ENCODE measurements at places on chromosomes 11 and 22.

DNA sequence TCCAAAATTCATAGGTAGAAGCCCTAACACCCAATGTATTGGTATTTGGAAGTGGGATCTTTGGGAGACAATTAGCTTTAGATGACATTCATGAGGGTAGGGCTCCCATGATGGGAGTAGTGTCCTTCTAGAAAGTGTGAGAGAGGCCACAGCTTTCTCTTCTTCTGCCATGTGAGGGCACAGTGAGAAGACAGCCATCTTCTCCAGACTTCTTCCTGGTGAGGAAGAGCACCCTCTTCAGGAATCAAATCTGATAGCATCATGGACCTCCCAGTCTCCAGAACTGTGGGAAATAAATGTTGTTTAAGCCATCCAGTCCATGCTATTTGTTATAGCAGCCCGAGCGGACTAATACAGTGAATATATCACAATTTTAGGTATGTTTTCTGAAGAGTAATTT, 96.9 kb downstream of the CNTN5 start:
- DNase-seq = no peak

DNA sequence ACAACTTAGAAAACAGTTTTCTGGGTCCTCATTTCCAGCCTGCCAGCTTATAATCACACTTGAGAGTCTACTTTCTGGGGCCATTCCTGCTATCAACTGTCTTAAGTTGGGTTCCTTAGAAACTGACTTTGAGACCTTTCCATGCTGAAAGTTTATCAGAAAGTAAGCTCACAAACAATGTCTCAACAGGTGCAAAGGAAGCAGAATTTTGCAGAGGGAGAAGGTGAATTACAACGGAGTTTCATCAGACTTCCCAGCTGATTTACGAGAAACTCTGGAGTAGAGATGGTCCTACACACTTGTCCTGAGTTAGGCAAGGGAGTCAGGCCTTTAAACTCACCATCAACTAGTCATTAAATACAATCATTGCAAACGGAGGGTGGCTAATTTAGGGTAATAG, 4.7 kb upstream of the OR52I2 start:
- DNase-seq = no peak

DNA sequence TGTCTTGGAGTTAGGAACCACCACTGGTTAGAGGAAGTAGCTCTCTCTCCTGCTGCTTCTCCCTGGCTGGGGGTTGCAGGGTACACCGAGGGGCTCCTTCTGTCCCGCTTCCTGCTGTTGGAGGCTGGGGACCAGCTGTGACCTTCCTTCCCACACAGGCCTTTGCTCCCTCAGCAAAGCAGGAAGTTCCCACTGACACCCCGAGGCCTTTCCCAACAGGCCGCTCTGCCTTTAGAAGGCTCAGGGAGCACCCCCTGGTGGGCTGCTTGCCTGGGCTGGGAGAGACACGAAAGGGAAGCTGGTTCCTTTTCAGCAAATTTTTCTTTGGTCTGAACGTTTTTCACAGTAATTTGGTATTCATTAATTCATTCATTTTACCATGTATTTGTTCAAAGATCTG, 527.9 kb upstream of the B3GAT1 start:
- no peak for DNase-seq

DNA sequence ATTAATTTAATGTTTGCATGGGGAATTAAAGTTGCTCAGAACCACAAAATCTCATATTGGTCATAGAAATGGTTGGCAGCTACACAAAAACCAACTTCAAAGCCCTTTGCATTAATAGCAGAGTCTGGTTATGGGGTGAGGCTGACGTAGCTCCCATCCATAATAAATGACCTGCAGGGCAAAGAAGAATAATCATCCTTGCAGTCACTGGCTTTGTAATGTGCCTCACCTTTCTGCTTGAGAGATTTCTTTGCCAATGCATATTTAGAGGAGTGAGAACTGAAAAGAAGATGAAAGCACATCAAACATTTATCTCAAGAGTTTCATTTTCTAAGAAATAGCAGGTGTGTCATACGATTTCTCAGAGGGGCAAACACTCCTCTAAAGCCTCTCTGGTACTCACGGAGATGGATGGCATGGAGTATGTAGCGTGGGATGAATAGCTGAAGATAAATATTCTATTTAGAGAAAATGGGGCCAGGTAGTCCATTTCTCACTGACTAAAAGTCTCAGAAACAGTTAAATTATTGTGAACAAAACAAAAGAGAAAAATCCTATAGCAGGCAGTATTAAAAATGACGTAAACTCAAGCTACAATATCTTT, 1491.9 kb downstream of the FAM181B start:
- DNase-seq = no peak

All from activated naive CD4-positive, alpha-beta T cell (primary cell).